Vagina (tissue), 2 donors: ENCODE measurements at places on chromosomes 5 and 9. TPM values are rescaled to one million over a fixed set of nuclear protein-coding genes. Genes with fewer than 3 reads are reported as not detected.
A peak's percentile ranks its signal among the peaks of the same experiment; 100 is the strongest.

GRCh38 chr5:32869216-32869615, 158.1 kb downstream of the NPR3 start:
- no peak overlapping the region for H3K4me3 ChIP-seq
- no peak overlapping the region for H3K27ac ChIP-seq

- H3K4me3 ChIP-seq: no peak overlapping the region
- H3K4me1 ChIP-seq: no peaks in the 10 kb centered on the region
- H3K27me3 ChIP-seq: no peaks in the 10 kb centered on the region
- H3K36me3 ChIP-seq: no peaks in the 10 kb centered on the region
Observed at GRCh38 chr5:125326150-125326510, 579.7 kb upstream of the ZNF608 start.

PCDHGB1 gene
- total RNA-seq: 3.9 TPM

DNA sequence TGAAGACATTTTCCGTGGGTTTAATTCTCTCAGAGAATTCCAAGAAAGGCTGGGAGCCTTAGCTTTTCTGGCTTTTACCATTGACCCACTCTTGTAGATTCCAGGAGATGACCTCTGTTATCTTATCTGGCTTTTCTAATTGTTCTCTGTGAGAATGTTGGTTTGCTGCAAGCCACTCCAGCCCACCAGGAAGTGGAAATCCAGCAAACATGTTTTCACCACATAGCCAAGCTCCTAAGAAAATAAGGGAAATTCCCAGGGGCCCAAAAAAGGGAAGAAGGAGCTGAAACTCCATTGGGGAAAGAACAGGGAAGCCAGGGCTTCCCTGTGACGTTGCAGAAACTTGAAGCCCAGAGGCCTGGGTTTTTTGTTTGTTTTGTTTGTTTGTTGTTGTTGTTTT, 19.7 kb downstream of the GPR107 start:
- peaks cover 35% of the 10 kb centered on the region for H3K4me1 ChIP-seq
- H3K4me3 ChIP-seq: no peak overlapping the region
- H3K27ac ChIP-seq: no peak overlapping the region
- no peak for DNase-seq
- H3K36me3 ChIP-seq: no peaks in the 10 kb centered on the region

- no peak for DNase-seq
- H3K36me3 ChIP-seq: peaks cover 92% of the 10 kb centered on the region
- H3K27ac ChIP-seq: peak overlapping the region; percentile 66
- H3K27me3 ChIP-seq: no peaks in the 10 kb centered on the region
Observed at GRCh38 chr9:128628471-128629048, 28.1 kb downstream of the DYNC2I2 start.

- no peaks in the 10 kb centered on the region for H3K4me1 ChIP-seq
- H3K27ac ChIP-seq: no peak overlapping the region
- no peaks in the 10 kb centered on the region for H3K27me3 ChIP-seq
Observed at GRCh38 chr9:3840311-3840710, 314.5 kb upstream of the RFX3 start.

DNA sequence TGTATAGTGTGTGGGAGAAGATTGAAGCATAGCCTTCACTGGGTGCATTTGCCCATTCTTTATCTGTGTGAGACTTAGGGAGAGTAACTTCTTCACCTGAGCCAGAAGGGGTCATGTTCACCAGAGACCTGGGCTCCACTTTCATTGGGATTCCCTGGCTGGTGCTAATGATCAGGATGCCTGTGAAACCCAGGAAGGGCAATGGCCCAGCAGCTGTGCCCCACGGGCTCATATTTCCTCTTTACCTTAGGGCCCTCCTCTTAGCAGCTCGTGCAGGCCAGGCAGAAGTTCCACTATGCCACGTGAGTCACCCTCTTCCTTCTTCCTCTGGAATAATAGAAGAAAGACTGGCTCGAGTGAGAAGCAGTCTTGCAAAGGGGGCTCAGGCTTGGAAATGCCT, 5.0 kb downstream of the PPARGC1B start:
- H3K27me3 ChIP-seq: no peaks in the 10 kb centered on the region
- peaks cover 27% of the 10 kb centered on the region for H3K4me1 ChIP-seq
- peak; percentile 72 for DNase-seq
- H3K4me3 ChIP-seq: no peak overlapping the region
- no peaks in the 10 kb centered on the region for H3K36me3 ChIP-seq

DNA sequence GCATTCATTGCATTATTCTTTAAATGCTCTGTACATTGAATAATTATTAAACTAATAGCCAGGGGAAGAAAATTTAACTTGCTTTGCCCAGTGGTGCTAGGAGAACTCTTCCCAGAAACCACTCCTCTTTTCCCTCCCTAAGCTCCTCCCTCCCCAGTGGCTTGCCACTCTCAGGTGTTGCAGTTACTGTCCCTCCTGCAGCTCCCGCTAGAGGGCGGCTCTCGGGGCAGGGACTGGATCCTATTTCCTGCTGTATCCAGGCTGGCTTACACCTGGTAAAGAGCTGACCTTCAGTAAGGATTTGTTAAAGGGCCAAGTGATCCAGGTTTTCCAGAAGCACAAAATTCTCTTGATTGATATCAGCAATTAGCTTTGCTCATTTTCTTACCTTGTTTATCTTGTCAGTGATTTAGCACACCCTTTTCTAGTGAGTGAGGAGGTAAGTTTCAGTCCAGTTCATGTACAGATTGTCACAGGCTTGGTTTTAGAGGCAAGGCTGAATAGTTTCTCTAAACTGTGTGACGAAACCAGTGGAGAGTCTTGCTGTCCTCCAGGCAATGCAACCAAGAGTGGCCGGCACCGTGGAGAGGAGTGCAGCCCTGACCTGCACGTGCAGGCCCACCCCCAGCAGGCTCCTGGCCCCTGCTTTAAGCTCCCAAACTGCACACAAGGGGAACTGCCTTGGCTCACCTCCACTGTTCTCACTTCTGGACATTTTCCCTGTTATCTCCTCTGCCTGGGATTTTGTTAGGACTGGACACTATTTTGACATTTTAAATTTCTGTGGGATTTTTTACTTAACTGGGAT, 423.8 kb downstream of the SPOCK1 start:
- DNase-seq: no peak
- no peak overlapping the region for H3K4me3 ChIP-seq
- peaks cover 22% of the 10 kb centered on the region for H3K4me1 ChIP-seq
- H3K27ac ChIP-seq: no peak overlapping the region
- H3K36me3 ChIP-seq: no peaks in the 10 kb centered on the region

GRCh38 chr5:89968958-89969381, 440.6 kb downstream of the CETN3 start:
- DNase-seq: no peak
- H3K4me1 ChIP-seq: no peaks in the 10 kb centered on the region
- H3K27me3 ChIP-seq: no peaks in the 10 kb centered on the region
- no peak overlapping the region for H3K4me3 ChIP-seq
- no peaks in the 10 kb centered on the region for H3K36me3 ChIP-seq

GRCh38 chr5:159916841-159917761, 819 bp downstream of the ADRA1B start:
- no peaks in the 10 kb centered on the region for H3K27me3 ChIP-seq
- no peak for DNase-seq
- H3K36me3 ChIP-seq: no peaks in the 10 kb centered on the region
